ENCODE measurements at places on chromosomes 12 and 14.
A peak's percentile ranks its signal among the peaks of the same experiment; 100 is the strongest.

GRCh38 chr14:89237921-89238529 is 179.0 kb downstream of the FOXN3 start:
- no peak for DNase-seq

GRCh38 chr12:93831374-93831773 is 154.2 kb downstream of the CRADD start:
- no peak for DNase-seq

GRCh38 chr12:122834921-122835749 is at the start of gene HIP1R:
HIP1R (plus strand) TSS chr12:122835457; CDS start chr12:122835551, 94 bp downstream.
- no peak for DNase-seq

DNA sequence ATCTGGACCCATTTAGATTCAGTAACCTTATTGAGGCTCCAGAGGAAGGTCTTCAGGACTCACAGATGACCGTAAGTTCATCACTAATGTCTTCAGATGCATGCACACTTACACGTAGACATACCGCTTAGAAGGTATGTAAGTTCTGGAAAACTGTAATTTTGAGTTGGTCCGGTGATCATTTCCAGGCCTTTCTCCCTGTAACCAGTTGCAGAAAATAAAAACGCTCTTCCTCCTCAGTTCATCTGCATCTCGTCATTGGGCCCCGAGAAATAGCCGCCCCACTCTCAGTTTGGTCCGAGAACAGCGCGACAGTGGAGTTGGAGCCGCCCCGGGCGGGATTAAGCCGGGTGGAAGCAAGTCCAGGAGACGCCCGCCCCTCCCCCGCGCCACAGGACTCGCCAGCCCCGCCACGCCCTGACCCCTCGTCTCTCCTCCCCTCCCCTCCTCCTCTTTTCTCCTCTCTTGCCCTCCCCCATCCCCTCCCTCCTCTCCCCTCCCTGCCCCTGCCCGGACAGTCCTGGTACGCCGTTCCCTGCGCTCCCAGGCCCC is 83.7 kb downstream of the TNFAIP2 start:
- no peak for DNase-seq

- DNase-seq = no peak
Observed at GRCh38 chr12:98970950-98971349, 325.9 kb downstream of the APAF1 start.

DNA sequence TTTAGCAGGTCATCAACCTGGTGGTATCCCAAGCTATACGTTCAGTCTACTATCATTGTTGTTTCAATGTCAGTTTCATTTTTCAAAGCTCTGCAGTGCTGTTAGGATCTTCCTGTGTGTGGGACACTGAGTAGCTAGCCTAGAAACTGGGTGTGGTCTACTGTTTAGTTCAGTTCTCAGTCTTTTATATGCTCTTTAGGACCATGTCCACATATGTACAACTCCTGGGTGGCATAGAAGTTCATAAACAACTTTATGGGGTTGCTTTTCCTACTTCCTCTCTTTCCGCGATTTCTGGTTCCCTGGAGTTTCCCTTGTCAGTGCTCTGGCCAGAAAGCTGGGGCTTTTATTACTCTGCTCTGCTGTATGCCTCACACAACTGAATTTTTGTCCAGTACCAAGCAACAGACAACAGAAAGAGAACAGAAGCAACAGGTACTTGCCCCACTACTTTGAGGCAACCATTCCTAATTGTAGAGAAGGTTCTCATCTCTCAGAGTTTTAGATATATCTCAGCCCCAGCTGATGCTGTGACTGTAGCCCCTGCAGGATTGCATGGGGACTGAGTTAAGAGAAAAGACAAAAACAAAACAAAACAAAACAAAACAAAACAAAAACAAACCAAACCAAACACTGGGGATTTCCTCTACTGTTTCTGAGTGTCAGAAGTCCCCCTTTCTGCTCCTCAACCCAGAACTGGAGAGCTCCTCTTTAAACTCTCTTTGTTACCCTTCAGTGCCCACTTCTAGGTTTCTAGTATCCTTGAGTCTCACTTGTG is 30.3 kb downstream of the MIS18BP1 start:
- DNase-seq = no peak

GRCh38 chr12:102567031-102567985 is 86.9 kb upstream of the IGF1 start:
- DNase-seq = peak; percentile 22

DNA sequence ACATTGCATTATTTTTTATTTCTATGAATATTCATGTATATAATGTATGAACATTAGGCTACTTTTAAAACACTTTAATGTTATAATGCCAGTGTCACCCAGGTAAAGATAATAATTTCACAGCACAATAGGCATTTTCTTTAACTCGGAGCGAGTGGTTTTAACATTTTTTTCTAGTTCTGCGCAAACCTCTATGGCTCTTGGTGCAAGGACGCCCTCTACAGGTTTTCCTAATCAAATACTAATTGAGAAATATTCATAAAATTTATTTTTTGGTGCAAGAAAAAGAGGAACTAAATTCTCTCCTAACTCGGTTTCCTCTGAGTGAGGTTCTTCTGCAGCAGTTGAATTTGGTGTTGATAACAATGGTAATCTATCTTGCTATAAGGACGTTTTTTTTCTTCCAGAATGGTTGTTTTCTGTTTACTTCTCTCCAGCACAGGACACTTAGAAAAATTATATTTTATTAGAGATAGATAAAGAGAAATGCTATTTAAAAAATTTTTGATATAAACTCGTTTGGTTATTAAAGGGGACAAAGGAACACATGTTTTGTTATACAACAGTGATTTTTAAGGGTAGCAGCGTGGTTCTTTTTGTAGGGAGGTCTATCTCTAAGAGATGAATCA is 2.4 kb upstream of the WIF1 start:
- no peak for DNase-seq

GRCh38 chr14:21874946-21875345 is 201.3 kb upstream of the OR4E1 start:
- no peak for DNase-seq

DNA sequence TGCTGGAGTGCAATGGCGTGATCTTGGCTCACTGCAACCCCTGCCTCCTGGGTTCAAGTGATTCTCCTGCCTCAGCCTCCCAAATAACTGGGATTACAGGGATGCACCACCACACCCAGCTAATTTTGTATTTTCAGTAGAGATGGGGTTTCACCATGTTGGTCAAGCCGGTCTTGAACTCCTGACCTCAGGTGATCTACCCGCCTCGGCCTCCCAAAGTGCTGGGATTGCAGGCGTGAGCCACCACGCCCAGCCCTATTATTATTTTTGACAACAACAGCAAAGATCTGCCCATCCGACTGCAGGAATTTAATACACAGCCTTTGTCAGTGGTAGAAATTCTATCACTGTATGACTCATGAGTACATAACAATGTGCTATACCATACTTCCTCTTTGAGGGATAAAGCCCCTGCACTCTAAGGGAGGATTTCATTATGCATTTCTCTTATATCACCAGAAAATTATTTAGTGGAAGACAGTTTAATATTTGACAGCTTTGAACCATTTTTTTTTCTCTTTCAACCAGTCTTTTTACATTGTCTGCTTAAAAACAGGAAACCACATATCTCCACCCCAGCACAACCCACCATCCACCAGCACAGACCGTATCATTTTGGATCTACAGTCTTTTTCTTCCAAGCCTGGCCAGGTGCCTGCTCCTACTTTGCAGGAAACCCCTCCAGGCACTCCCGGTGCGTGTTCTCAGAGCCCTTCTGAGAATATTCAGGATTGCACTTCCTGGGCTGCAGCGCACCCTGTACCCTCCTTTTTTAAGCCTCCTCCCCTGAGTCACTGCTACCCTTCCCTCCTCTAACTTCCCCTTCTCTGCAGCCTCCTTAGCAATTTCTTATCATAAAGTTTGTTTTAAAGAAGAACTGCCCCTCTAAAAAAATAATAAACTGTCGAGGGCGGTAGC is 594 bp downstream of the ARHGDIB start:
- DNase-seq = no peak

DNA sequence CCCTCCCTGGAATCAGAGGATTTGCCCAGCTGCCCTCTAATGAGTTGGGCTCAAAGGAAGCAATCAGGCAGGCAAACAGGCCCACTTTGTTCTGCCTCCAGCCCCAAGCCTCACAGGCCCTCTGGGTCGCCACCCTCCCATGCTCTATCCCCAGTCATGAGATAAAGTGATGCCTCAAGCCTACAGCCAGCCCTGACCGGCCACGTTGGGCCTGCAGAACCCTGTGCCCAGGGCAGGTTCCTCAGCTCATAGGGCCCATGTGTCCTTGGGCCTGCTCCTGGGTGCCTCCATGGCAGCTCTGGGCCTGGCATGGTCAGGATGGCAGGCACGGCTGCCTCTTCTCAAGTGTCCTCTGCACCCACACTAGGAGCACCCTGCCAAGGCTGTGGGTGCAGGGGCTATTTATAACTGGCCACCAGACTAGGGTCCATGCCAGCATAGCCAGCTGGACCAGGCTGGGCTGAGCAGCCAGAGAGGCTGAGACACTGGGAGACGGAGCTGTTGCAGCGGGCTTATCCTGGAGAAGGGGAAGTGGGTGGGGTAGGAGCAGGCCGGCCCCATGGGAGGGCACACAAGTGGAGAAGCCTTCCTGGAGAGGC is 20.2 kb downstream of the HDAC7 start:
- DNase-seq = no peak

DNA sequence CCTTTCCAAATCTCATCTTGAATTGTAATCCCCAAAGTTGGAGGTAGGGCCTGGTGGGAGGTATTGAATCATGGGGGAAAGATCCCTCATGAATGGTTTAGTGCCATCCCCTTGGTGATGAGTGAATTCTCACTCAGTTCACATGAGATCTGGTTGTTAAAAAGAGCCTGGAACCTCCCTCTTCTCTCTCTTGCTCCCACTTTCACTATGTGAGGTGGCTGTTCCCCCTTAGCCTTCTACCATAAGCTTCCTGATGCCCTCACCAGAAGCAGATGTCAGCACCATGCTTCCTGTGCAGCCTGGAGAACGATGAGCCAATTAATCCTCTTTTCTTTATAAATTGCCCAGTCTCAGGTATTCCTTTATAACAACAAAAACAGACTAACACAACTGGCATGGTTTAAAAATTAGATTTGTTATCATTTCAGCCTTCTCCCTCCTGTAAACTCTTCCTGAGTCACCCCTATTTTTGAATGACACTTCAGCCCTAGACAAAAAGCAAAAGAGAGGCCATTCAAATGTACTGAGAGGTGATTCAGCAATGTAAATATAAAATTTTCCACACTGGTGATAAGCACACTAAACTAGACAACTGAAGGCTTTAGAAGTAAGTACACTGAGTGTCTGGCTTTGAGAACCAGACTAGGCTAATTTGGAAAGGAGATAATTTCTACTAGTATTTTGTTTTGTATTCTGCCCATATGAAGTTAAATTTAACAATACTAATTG is 212.1 kb upstream of the ABCD2 start:
- no peak for DNase-seq

GRCh38 chr14:34785223-34786006 is 71.0 kb upstream of the CFL2 start:
- DNase-seq = no peak

DNA sequence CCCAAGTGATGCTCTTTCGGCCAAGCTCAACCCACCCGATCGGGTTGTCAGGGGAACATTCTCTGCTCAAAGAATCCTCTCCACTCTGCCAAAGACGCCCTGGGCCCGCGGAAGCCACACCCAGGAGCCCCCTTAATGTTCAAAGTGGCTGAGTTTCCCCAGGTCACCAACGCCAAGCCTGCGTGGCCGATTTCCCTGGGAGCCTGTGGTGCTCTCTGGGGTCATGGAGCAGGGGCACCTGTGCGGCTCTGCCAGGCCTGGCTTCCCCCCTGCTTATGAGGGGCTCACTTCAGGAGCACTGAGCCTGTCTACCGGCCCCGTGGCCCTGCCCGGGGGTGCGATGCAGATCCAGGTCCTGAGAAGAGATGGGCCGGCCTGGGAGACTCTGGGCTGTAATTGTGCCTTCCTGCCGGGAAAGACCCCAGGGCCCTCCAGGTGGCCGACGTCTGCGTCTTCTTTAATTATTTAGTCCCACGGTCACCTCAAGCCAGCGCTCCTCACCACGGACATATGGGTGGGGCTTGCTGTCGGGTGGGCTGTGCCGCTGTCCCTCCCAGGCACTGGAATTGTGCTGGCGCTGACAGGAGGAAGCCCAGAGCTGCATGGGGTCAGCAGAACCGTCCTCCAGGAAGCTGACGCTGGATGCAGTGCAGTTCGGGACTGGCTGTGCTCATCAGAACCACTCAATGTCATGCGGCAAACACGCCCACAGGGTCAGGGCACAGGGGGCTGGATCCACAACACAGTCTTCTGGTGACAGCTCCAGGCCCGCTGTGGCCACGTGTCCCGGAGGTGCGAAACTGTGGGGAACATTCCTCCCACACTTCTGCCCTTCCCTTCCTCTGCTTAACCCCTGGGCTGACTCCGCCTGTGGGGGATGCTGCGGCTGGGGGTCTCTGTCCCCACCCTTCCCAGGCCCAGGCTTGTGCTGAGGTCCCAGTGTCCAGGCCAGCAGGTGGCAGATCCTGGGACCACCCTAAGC is 267.6 kb upstream of the SFSWAP start:
- DNase-seq = no peak

- DNase-seq = no peak
Observed at GRCh38 chr14:99800781-99801180, 7.6 kb downstream of the EML1 start.

- no peak for DNase-seq
Observed at GRCh38 chr12:26839512-26839911, 6.5 kb upstream of the ITPR2 start.

DNA sequence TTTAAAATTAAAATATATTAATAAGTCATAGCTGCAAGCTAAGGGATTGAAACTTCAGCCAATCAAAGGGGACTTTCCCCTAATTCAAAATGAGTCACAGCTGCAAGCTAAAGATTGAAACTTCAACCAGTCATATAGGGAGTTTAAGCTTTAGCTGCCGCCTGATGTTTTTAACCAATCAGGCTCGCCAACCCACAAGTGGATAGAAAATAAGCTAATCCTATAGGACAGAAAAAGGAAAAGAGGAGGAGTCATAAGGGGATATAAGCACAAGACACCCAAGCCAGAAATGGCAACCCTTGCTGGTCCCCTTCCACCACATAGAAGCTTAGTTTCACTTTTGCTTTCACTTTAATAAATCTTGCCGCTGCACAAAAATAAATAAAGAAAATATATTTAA is 1154.6 kb downstream of the GALC start:
- no peak for DNase-seq

DNA sequence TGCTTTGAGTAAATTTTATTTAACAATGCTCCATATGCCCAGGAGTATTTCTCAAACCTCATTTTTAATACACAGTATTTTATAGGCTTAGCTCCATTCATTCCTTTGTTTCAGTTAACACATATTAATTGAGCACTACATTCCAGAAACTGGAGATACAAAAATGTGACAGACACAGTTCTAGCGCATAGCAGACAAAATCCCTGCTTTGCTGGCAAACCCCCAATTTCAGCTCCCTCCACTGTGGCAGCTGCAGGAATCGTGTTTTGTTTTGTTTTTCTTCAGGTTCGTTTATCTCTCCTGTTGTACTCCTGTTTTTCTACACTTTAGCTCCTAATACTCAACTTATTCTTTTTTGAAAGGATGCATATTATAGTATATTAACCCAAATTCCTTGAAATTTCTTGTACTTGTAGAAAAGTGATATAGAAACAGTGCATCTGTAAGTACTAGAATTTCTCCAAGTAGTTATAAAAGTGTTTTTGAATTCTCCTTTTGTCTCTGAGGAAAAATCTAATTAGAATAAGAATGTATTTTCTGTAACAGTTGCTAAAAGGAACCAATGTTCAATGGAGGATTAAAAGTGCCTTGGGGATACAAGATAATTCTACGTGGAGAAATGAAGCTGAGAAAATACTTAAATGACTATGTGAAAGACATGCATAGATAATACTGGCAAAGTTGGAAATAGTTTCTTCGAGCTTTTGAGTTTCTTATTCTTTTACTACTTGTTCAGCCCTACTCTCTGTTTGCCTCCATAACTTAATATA is 6.4 kb upstream of the RAB21 start:
- DNase-seq = no peak

GRCh38 chr12:3611860-3612703 is 121.1 kb downstream of the PRMT8 start:
- no peak for DNase-seq
